NCI-H2081 (cell line): ENCODE measurements at places on chromosomes 7 and 10.
A peak's percentile ranks its signal among the peaks of the same experiment; 100 is the strongest.

GRCh38 chr7:93711926-93712325 lies 137.4 kb upstream of the CALCR start:
- DNase-seq = no peak

GRCh38 chr10:12018438-12019282 lies 23.9 kb downstream of the UPF2 start:
- no peak for DNase-seq

DNA sequence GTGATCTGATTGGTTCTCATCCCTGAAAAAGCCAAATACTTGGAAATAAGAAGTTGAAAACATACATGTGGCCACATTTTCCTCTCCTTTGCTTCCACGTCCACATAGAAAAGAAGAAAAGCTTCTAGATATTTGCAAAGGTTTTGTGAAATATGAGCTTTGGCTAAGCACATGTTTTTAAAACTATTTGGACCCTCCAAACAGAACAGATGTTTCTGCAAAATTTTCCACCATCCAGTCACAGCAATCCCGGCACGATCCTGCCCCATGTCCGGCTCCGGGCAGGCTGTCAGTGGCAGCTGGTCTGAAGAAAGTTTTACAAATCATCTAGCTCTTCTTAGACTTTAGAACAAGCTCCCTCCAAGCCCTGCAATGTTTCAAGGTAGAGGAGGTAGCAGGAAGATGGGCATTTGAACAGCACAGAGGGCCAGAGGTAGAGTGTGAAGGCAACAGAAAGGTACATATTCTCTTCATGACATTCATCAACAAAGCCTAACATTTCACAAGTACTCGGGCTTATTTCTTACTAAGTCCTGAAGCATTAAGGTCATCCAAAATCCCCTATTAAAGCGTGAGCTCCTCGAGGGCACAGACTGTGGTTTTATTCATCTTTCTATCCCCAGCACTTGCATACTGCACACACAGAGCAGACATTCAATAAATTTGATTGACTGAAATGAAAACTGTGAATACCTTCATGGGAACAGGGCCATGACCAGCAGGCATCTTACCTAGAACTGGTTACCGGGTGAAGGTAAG lies 110.1 kb downstream of the JAZF1 start:
- no peak for DNase-seq

GRCh38 chr7:6446838-6447580 lies 745 bp downstream of the DAGLB start:
- DNase-seq = peak; percentile 68

DNA sequence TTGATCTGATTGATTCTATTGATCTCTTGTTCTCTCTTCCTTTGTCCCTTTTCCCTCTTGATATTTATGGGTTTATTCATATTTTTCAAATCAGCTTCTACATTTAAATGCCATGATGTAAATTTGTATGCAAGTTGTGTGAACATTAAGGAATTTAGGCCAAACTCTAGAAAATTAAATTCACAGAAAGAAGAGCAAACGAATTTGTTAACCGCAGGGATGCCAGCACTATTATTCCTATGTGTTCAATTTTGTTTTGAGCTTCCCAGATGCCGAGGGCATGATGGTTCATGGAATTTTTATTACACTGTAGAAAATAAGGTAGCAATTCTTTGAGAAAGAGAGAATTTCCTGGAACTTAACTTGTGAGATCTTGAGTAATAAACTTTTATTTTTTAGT lies 220.9 kb downstream of the BUB3 start:
- no peak for DNase-seq

DNA sequence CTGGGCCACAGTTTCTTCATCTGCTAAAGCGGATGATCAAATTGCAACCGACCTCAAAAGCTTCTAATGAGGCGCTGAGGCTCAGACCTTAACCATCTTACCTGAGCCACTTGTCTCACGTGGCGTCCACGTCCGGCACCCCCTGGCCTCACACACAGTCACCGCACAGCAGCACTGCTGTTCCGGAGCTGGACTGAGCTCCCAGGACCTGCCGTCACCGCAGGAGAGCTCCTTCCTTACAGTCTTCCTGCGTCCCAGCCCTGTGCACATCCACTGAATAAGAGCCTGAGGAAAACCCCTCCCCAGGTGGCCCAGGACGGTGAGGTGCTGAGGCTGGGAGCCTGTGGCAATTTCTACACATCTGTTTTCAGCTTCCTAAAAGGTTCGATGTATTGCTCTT lies 35.7 kb downstream of the TNS3 start:
- no peak for DNase-seq

DNA sequence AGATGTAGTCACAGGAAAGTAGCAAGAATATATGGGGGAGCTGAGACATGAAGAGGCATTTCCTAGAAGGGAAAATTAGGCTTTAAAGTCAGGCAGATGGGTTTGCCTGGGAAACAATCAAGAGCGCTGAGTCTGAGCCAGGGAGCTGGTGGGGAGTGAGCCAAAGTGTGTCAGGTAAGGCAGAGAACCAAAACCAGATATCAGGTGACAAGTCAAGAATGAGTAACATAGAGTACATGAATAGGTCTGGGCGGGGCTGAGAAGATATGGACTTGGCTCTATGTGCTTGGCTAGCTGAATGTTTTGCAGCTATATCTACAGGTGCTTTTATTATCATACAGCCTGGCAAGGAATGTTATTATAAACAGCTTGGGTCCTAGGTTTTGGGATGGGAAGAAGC lies 49.3 kb downstream of the GPR141 start:
- no peak for DNase-seq

DNA sequence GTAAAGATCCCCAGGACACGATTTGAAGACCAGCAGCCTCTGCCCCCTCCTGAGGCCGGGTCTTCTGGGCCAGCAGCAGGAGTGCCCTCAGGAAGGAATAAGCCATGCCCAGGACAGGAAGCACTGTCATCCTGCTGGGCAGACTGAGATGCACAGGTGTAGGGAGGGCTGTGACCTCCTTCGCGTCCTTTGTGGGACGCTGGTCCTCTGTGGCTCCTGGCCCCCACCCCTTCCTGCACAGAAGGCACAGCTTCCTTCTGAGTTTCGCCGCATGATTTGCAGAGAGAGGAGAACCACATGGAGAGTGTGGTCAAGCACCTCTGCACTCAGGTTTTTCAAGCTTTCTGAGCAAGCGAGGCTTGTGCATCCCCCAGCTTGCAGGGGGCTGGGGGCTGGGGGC lies 112.7 kb downstream of the RGS10 start:
- no peak for DNase-seq

DNA sequence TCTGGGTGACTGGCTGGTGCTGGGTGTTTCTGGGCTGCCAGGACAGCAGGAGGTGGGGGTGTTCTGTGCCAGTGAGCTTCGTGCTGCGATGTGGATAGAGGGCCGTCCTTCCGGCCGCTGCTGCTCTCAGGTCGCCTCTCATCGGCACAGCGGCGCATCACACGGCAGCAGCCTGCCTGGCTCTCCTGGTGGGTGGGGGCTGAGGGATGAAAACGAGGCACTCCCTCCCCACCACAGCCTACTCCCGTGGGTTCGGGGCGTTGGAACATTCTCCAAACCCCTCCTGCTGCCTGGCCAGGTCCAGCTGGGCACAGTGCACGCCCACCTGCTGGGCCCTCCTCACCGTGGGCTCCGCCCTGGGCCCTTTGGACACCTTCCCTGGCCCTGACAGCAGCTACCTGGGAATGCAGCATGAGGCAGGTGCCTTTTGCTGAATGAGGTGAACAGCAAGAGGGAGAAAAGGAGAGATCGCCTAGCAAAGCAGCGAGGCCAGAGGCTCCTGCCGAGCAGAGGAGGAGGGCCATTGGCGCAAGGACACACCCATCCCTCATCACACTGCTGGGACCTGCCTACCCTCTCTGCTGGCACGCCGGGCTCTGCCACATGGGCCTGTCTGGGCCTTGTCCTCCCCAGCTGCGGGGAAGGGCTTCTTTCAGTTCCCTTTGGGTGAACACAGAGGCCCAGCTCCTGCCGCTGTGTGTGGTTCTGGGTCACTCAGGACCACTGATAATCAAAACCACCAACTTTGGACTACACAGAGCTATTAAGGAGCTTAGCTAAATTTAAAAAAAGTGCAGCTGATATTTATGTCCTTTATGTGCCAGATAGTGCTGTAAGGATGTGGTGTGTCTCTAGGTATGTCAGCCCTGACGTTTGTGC lies 33.4 kb downstream of the INPP5A start:
- DNase-seq = no peak

GRCh38 chr7:150784954-150785353 lies 15.2 kb downstream of the TMEM176B start:
- no peak for DNase-seq

DNA sequence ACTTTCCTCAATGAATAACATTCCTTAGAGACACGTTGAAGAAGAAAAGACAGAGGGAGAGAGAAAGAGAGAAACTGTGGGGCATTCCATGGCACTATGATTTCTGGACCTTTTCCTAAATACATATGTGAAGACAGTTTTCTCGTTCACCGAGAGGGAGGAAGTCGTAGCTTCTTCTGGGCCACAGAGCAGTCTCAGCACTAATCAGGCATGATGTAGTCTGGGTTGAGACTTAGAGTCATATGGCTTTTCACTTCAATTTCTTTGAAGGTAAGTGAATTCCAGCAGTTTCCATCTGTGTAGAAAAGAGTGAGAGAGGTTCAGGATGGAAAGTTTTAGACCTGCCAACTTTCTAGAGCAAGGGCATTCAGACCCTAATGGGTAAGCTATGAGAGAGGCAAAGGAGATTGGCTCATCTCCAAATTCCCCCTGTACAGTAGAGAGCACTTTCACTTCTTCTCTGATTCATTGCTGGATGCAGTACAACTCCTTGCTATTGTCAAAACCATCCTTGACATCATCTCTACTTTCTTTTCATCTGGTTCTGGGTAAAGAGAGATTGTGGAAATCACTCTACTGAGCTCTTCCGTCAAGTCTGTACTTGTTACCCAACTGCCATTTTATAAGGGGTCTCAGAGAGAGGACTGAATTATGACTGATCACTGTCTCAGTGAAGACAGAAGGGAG lies 31.5 kb upstream of the OR9A4 start:
- DNase-seq = no peak

GRCh38 chr10:84660450-84661159 lies 332.2 kb downstream of the CCSER2 start:
- no peak for DNase-seq

- no peak for DNase-seq
These were observed 182.1 kb downstream of the VTI1A start for GRCh38 chr10:112628951-112629609.

DNA sequence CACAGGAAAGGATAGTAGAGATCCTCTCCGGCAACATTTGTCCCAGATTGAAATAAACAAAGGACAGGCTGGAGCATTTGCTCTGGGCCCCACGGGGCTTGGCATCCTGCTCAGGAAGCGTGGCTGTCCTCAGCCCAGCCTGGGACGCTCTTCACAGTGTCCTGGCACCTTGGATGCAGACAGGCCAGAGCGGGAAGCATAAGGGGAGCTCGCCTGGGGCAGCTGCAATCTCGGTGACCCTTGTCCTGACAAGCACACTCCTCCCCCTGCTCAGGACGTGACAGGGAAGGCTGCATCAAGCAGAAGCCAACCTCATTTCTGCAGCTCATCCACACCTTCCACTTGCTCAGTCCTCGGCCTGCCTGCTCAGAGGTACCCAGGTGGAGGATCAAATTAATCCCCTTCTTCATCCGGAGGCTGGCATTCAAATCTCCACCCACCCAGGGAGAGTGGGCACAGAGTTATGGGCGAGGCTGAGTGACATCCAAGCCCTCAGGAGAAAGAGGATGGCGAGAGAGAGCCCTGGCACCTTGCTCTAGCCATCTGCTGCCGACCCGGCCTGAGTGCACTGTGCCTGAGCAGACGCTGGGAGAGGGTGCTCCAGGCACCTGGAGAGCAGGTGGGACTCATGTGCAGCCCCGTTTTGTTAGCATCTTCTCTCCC lies 47.6 kb downstream of the ABRAXAS2 start:
- no peak for DNase-seq

- DNase-seq = no peak
These were observed 16.7 kb downstream of the RET start for GRCh38 chr10:43093423-43094076.

DNA sequence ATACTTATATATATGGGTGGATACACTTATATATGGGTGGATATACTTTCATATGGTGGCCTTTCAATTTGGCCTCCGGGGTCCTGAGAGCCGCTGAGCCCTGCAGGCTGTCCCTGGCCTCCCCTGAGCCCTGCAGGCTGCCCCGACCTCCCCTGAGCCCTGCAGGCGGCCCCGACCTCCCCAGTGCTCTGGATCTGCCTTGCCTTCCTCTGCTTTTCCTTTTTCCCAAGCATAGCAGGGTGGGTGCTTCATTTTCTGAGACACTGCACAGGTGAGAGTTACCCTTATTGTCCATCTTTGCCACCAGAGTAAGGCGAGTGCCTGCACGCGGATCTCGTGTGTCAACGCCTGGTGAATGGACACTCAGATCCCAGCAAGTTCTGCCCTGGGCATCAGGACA lies 106.6 kb downstream of the VIPR2 start:
- no peak for DNase-seq

- no peak for DNase-seq
These were observed 12.0 kb upstream of the LARP4B start for GRCh38 chr10:943334-944033.

DNA sequence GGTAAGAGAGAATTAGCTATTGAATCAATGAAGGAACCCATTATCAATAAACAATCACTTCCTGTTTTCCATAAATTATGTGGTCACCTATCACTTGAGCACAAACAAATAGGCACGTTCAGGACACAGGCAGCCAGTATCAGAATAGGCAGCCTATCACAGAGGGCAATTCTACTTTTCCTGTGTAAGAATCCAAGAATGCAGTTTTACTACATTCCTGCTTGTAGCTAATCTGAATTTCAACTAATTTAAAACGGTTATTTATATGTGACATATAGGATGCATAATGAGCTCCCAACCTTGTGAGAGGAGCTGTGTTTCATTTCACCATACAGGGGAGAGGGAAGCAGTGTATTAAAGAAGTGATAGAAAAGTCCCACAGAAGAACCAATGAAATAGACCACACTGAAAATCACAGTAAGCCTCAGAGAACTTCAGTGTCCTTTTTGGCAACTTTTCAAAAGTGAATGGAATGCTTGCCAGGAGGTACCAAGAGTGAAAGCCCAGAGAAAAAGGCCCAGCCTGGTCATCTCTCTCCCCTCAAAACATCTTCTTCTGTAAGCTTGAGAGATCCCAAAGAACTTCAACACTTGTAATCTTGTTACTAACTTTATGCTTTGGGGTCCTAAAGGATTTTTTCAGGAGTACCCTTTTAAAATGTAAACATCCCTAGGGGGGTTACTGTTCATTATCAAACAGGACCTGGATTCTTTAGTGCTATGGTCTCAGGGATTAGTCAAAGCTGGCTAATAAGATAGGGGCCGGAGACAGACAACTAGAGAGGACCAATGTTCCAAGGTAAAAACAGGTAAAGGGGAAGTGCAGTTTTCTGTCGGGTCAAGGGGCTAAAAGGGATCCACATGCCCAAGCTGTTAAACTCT lies 1.3 kb downstream of the IMMP2L start:
- DNase-seq = no peak

- no peak for DNase-seq
These were observed 3.7 kb downstream of the NPFFR1 start for GRCh38 chr10:70280099-70280498.

DNA sequence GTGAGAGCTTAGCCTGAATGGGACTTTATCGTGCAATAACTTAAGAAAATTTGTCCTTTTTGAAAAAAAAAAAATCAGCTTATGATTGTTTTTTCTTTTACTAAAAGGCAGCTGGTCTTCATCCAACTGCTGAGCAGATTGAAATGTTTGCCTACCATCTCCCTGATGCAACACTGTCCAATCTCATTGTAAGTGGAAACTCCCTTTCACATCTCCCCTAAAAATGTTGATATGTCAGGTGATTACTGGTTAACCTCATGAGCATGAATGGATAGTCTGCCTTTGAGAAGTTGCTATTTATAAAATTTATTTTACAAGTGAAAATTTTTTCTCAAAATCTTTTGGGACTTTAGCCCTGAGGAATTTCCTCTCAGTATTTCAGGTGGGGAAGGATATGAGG lies 17.8 kb upstream of the HKDC1 start:
- DNase-seq = no peak
